Esophagus squamous epithelium (tissue), 5 donors: ENCODE measurements at places on chromosomes 11 and 22.

DNA sequence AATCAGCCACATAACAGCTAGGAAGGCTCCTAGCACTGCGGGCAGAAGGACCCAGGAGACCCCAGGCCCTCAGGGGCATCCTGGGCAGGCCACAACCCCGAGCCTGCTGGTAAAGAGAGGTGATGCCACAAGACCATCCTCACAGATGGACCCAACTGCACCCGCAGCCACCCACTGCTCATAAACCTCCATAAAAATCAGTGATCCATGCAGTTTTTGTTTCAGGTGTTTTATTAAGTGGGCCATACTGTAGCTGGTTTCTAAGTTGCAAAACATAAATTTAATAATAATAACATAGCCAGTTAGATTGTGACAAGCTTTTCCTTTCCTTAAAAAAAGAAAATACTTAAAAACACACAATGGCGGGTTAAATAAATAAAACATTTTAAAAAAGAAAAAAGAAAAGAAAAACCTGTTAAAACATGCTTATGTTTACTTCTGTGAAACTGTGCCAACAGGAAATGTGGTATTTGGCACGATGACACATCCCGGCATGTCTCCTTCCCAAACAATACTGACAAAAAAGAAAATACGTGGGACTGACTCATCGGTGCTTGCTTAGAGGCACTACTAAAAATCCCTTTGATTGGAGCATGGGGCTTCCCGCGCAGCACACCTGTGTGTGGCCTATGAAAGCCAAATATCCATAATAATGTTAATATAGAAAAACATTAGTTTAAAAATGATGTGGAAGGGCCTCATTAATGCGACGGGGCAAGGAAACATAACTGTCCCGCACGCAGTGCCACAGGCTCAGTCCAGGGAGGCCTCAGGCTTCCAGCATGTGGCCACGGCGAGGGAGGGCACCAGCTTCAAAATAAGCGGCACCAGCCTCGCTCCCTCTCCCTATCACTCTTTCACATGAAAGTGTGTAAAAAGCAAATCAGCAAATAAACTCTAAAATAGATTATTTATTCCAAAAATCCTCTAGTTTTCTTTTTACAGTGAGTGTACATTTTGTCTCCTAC lies 47.5 kb upstream of the SCUBE2 start:
- DNase-seq = no peak

DNA sequence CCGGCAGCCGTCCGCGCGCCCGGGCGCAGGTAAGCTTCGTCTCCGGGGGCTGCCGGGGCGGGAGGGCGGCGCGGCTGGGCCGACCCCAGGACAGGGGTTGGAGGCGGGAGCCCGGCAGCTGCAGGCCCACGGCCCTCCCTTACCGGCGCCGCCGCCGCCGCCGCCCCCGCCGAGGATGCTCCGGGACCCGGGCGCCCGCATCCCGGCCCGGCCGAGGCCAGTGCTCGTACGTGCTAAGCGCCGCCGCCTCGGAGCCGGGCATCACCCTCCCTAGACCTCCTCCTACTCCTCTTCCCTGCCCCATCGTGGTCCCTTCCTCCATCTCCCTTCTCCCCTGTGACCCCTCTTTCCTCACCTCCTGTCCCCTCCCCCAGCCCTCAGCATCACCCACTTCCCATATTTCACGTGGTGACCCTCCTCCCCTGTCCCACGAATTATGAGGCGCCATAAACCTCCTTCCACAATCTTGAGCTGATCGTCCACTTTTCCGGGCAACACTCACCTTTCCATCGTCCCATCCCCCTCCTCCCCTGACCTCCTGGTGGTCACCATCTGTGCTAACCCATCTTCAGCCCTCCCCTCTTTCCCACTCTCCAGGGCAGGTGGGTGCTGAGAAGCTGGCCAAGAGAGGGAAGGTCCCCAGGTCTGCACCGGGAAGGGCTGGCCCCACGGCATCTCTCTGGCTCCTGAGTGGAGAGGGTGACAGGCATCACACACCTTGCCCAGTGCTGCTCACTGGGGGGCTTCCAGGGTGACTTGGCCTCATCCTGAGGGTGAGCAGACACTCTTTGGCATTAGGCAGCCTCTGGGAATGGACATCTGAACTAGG lies 612 bp downstream of the ASPHD2 start:
- DNase-seq = no peak

DNA sequence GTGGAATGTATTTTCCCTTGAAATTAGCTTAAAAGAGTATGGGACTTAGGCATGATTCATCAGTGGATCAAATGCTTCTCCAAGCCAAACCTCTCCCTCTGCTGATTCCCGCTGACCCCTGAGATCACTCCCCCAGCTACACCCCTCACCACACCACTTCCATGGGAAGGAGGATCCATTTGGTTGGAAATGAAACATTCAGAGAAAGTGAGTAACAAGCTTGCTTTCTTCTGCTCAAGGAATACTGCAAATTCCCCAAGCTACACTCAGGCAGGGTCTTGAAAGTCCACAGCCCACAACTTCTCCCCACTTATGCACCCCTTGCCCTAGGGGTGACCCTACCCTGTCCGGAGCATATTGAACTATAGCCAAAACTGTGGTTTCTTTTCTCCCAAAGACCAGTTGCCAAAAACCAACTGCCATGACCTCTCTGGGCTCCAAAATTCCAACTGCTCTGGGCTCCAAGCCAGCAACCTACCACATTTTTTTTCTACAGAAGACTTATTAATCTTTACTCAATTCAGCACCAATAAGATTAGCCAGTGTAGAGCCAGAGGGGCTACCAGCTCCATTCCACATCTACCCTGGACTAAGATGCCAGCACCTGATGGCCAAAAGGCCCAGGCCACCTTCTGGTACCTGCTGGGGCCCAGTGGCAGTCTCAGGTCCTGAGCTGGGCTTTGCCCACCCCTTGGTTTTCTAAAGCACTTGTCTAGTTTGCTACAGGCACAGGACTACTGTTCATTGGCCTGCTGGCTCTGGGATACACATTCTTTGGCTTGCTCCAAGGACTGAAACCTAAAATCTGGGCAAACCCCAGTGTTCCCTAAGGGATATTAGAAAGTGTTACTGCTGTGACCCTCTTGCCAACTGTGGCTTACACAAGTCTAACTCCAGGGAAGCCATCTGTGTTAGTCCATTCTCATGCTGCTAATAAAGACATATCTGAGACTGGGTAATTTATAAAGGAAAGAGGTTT lies 101.1 kb downstream of the MICAL3 start:
- DNase-seq = no peak

- DNase-seq = no peak
These were observed 198.2 kb upstream of the POU2AF2 start for GRCh38 chr11:111047374-111047773.

DNA sequence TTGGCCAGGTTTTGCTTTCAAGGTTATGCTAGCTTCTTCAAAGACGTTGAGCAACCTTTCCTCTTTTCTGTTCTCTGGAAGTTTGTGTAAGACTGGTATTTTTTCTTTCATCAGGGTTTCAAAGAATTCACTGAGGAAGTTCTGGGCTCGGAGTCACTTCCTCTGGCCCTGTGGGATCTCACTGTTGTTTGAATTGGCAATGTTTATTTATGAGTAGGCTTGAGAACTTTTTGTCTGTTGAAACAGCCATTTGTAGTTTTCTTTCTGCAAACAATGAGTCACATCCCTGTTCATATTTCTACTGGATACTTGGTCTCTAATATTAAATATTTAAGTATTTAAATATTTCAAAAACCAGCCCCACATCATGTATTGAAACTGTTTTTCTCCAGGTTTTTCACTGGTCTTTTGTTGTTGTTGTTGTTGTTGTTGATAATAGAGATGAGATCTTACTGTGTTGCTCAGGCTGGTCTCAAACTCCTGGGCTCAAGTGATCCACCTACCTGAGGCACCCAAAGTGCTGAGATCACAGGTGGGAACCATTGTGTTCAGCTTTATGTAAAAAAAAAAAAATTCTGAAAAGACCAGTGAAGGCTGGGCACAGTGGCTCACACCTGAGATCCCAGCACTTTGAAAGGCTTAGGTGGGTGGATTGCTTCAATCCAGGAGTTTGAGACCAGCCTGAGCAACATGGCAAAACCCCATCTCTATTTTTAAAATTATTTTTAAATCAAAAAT lies 26.9 kb downstream of the SUSD2 start:
- no peak for DNase-seq

DNA sequence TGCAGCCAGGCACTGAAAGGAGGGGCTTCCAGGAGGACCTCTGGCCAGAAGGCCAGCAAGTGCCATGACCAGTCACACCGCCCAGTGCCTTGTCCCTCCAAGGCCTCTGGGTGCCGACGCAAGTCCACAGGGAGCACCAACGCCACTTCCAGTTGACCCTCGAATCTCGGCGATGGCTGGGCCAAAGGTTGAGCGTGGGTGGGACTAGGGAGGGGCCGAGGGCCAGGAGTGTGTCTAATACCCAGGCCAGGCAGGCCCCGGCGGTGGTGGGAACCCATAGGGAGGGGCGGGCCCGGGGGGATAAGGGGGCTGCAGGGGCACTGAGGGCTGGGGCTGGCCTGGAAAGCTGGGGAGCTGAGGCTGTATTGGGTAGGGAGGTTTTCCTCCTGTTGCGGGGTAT lies 29.3 kb downstream of the CD5 start:
- no peak for DNase-seq

DNA sequence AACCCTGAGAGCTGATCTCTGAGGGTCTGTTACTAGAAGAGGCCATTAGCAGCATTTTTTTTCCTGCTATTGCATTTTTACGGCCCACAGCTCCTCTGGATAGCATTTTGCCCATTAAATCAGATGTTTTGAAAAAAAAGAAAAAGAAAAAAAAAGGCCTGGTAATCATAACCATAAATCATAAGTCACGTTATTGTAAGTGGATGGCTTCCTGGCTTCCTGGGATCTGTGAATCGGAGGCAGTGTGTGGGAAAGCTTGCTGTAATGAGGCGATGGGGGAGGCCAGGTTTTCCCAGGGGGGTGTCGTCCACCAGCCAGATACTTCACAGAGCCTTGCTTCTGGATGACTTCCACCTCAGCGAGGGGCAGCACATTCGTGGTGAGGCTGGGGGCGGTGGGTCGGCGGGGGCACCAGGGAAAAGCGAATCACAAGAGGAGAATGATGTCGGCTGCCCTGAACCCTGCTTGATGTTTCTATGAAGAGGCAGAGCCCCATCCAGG lies 106.5 kb upstream of the SYT13 start:
- DNase-seq = no peak

- DNase-seq = no peak
These were observed 21.4 kb downstream of the TSSC4 start for GRCh38 chr11:2421996-2422395.

DNA sequence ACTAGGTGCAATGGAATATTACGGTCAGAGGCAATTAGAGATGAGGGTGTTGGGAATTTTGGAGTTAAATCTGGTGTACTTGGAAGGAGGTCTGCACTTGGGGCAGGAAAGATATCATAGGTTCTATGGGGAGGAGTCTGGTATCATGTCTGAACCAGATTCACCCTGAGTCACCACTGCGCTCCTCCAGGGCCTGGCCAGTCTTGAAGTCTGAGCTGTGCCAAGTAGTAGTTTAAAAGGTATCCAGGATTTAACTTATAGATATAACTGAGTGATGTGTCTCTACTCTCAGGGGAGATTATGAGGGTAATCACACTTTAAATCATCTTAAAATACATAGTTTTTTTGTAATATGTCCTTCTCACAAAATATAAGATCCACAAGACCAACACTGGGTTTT lies 6.6 kb downstream of the CNGA4 start:
- no peak for DNase-seq

DNA sequence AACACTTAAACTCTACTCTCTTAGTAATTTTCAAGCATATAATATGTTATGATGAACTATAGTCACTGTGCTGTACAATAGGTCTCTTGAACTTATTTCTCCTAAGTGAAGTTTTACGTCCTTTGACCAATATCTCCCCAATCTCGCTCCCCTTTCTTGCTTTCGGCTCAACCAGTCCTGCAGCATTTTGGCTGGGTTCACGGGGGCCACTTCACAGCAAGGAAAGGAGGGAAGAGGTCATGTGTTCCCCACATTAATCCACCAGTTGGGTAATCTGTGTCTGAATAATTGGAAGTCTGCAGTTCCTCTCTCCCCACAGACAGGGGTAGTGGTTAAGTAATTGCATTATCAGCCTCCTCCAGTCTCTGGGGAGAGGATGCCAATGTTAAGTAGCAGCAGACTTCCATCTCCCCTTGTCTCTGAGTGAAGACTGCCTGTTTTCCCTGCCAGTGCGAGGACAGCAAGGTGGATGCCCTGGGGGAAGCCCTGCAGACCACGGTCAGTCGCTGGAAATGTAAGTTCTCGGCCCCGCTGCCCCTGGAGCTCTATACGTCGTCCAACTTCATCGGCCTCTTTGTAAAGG lies 59.2 kb upstream of the CRTAM start:
- no peak for DNase-seq

DNA sequence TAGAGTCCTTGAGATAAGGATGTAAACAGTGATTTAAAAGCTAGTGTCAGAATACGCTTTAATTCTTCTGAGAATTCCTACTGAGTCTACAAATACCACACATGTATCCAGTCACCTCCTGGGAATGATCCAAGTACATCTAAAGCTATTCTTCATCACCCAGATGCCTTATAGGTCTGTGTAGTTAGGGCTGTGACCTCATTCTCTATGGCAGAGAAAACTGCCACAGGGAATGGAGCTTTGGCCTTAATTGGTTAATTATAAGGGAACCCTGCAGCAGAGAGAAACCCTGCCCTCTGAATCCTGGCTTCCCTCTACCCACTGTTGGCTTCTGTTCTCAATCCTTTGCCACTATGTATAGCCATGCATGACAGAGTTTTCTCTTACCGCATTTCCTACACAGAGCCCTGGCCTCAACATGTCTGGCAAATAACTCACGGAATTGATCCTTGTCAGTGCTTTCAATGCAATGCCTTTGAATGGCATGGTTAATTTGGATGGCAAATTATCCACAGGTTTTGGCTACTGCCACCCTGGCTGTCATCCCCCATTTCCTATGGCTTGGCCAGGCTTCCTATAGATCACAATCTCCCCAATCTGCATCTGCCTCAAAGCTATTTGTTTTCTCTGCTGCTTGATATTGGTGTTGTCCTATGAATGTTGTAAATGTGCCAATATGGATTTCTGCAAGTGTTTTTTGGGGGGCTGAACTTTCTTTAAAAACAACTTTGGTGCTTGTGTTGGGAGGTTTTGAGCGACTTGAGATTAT lies 2.9 kb downstream of the DIXDC1 start:
- no peak for DNase-seq

DNA sequence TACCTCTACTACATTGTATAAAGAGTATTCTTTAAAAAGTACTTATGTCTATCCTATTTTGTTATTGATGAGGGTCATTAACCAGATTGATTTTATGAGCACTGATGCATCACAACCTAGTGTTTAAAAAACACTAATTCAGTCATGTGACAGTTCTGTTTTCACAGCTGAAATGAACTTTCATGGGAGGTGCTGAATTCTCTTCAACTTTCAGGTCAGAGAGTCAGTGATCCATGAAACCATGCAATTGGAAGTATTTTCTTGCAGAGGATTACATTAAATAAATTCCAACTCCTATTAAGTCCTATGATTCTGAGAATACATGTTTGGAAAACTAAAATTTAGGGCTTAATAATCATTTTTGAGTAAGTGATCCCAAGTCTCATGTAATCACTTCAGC lies 889.4 kb downstream of the KCNA4 start:
- no peak for DNase-seq

GRCh38 chr11:65388731-65389130 lies 2.3 kb downstream of the FRMD8 start:
- DNase-seq = no peak
